ENCODE measurements at places on chromosomes 7 and 10. TPM values are rescaled to one million over a fixed set of nuclear protein-coding genes. Genes with fewer than 3 reads are reported as not detected.

Gene GIMAP6
- total RNA-seq = 42.3 TPM

Gene CALML3
- not detected for total RNA-seq

Gene CDC14C
- not detected for total RNA-seq

Gene FZD1
- total RNA-seq = 0.13 TPM

Gene ACHE
- not detected for total RNA-seq

Gene ASIC3
- 9.7 TPM for total RNA-seq

Gene LIPJ
- total RNA-seq = not detected

DNA sequence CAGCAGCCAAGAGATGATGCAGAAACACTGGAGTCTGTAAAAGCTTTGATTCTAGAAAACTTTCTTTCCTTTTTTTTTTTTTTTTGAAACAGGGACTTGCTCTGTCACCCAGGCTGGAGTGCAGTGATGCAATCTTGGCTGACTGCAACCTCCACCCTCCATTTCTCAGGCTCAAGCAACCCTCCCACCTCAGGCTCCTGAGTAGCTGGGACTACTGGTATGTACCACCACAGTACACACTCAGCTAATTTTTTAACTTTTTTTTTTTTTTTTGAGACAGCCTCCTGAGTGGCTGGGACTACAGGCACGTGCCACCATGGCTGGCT is 17.0 kb upstream of the BAG3 start:
- no peak for ATAC-seq

GRCh38 chr10:132339276-132339675 is 7.3 kb downstream of the LRRC27 start:
- no peak for ATAC-seq

GRCh38 chr10:102850025-102850518 is 4.0 kb upstream of the BORCS7 start:
- ATAC-seq = no peak

DNA sequence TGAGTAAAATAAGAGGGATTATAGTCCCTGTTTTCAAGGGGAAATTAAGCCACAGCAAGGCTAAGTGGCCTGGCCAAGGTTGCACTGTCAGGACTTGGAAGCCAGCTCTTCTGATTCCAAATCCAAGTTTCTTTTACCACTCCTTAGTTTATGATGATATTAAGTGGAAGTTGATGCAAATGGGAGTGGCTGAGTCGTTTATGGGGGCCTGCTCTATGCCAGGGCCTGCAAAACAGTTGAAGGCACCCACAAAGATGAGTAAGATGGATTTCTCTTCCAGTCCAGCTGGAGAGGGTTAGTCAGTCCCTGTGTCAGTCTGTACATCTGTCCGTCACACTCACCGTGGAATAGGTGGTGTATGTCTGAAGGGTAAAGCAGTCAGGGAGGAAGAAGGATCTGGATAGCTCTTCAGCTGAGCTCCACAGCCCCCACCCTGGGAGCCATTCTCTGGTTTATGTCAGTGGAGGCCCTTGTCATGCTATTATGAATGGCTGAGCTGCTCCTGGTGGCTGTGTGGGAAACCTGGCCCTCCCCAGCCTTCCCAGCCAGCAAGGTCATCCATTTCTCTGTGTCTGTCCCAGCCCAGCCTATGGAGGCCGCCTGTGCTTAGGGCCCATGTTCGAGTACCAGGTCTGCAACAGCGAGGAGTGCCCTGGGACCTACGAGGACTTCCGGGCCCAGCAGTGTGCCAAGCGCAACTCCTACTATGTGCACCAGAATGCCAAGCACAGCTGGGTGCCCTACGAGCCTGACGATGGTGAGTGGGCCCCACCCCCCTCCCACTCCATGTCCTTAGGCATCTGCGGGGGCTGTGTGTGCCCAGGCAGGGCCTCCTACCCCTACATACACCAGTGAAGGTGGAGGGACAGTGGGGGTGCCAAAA is 44.5 kb downstream of the TBATA start:
- ATAC-seq = no peak

GRCh38 chr7:98536803-98537202 is 80.3 kb upstream of the NPTX2 start:
- no peak for ATAC-seq

- ATAC-seq = no peak
Measured at GRCh38 chr10:12729885-12730284, 271.6 kb downstream of the CCDC3 start.

GRCh38 chr10:34370126-34370525 is 445.0 kb downstream of the PARD3 start:
- ATAC-seq = no peak

DNA sequence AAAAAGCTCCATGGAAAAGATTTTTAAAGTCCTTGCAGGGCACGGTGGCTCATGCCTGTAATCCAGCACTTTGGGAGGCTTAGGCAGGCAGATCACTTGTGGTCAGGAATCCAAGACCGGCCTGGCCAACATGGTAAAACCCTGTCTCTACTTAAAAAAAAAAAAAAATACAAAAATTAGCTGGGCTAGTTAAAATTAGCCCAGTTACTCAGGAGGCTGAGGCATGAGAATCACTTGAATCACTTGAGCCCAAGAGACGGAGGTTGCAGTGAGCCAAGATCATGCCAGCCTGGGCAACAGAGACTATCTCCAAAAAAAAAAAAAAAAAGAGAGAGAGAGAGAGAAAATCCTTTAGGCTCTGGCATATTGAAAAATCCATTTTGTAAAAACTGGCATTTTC is 61.9 kb downstream of the CCDC6 start:
- ATAC-seq = no peak

- ATAC-seq = no peak
Measured at GRCh38 chr7:40429826-40430225, 295.0 kb downstream of the SUGCT start.

DNA sequence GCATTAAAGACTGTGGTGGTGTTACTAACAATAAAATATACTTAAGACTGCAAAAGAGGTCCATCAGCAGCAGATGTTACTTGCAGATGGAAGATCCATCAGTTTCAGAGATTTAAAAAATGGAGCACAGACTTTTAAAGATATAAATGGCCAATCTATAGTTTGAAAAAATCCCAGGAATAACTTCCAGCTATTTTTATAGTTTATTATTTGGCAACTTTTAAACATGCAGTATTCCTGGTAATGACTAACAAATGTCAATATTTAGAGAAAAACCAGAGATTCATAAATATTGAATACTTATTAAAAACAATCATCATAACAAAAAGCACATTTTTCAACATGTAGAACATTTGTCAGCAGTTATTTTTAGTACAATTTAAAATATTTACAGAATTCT is 30.7 kb downstream of the RTKN2 start:
- no peak for ATAC-seq

- no peak for ATAC-seq
Measured at GRCh38 chr10:96244354-96244753, 27.0 kb downstream of the BLNK start.

DNA sequence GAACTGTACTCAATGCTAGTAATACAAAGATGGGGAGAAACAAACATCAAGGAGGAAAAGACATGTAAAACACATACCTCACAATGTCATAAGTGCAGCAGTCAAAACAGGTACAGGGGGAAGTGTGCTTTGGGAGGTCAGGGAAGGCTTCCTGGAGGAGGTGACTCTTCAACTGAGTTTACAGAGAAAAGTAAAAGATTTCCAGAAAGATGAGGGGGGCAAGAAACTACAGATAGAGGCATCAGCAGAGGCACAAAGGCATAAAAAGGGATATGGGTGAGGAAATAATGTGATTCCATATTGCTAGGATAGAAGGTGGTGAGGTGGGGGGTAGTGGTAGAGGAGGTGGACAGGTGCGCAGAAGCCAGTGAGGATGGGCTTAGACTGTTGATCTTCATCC is 95.0 kb downstream of the LSM5 start:
- ATAC-seq = no peak

- ATAC-seq = no peak
Measured at GRCh38 chr7:101363196-101363733, 590 bp downstream of the COL26A1 start.

GRCh38 chr10:110824660-110825059 is 47.1 kb upstream of the PDCD4 start:
- ATAC-seq = no peak

DNA sequence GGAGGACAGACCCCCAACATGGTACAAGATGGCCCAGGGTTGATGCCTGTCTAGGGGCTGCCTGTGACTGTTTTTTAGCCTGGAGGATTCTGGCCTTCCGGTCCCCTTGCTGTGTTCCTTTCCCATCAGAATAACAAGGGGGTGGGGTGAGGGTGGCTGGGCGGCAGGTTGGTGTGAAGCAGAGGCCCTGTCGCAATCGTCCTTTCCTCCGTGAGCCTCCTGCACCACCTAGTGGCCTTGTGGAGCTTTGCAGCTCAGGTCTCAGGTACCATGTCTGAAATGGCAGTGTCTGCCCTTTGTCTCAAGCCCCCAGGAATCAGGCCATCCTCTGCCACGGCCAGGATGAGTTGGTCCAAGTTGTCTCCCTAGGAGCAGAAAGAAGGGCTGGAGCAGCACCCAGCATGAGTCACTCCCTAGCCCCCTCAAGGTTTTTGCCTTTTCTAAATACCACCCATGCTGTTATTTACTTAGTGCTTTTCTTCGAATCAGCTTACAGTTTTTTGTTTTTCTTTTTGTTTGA is 24.2 kb downstream of the TACR2 start:
- ATAC-seq = peak; percentile 93

DNA sequence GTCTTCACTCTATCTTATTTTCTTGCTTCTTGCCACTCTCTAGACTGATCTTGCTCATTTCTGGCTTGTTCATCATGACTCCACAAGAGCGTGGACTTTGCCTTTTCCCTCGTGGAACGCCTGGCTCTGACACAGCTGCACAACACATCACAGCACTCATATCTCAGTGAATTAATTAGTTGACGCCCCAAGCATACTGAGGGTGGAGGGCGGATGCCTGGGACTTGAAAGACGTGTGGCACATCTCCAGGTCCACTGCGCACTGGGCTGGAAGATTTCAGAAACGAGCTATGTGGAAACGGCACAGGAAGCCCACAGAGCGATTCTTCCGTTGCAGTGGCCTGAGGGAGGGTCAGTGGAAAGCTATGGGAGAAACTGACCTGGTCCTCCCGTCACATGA is 23.6 kb upstream of the PLEKHA1 start:
- ATAC-seq = no peak

DNA sequence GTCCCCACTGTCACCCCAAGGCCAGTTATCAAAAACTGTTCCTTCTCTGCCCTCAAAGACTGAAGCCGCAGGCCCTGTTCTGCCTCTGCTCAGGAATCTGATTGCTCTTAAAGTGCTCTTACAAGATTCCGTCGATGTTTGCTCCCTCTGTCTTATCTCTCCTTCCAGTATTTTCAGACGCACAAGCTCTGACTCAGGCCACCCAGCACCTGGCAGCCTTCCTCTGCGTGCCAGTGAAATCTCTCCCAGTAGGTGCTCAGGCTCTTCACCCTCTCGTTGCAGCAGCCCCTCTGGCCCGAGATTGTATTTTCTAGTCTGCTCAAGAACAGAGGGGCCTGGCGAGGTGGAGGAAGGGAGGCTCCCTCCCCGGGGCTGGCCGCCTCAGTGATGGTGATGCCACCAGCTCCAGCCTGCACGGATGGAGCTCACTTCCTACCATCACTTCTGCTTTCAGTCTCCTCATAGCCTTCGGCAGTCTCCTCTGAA is 276.2 kb downstream of the USP6NL start:
- ATAC-seq = no peak

DNA sequence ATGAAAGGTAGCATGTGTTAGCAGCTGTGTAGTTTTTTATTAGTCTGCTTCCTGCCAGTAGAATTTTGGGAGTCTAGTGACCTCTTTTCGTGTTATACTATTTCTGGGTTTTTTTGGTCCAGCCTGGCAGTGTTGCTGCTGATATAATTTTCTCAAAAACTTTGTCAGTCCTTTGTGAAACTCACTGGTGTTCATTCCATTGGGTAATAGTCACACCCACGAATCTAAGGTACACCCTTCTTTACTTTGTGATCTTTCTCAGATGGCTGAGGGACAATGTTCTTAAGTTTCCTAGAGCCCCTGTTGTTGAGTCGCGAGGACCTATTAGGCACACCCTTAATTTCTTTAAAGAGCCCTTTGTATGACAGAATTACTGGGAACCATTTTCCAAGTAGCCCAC is 52.3 kb downstream of the TPST1 start:
- ATAC-seq = no peak

DNA sequence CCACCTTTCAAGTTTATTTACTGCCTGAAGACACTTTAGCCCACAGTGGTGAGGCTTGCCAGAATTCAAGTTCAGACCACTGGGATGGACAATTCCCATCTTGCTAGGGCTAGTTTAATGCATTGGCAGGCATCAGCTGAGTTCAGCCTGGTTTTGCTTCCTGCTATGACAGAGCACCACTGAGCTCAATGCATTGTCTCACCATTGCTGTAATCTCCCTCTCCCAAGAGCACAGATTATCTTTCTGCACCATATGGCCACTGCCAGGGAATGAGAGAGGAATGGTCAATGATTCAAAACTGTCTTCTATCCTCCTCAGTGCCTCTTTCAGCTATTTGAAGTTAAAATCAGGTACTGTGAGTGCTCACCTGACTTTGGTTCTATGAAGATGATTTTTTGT is 160.8 kb downstream of the XPNPEP1 start:
- no peak for ATAC-seq

DNA sequence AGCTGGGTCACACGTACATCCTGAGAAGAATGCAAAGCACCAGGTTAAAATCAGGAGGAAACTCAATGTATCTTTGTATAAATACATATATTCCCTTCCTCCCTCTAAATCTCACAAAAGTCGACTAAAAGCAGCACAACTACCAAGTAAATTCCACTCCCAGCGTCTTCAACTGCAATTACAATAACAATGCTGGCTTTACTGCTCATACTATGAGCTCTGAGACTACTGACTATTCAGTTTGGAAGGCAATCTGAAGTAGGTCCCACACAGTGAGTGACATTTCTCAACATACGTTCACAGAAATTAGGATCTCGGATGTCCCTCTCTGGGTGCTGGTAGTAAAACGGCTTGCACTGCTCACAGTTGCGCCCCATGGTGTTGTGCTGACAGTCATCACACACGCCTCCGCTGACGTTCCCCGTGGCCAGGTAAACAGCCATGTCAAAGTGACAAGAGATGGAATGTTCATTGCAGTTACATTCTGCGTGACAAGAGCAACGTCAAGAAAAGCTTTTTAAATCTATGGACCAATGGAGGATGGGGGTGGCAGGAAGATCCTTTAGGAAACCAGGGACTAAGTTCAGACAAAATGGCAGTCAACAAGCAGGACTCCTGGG is 27.5 kb downstream of the LAMB1 start:
- no peak for ATAC-seq

DNA sequence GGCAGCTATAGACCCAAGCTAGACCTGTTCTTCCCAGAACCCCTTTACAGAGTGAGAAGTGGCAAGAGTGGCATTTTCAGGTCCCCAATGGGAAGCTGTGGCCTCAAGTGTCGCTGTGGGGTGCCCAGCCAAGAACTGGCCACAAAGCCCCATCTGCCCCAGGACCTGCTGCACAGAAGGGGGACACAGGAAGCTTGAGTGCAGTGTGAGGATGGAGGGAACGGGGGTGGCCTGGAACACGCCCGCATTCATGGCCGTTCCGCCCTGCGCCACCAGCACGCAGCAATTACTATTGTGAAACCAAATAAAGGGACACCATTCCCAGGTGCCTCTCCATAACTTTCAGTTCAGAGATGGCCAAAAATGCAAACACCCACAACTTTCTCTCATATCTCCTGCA is 237.6 kb upstream of the TCERG1L start:
- ATAC-seq = no peak

Data from activated T-helper 17 cell treated with anti-CD3 and anti-CD28 coated beads, Interleukin-2, amount 50 U/mL, for 72 hours (primary cell).